ENCODE measurements at places on chromosomes 16 and 17.

GRCh38 chr17:1713878-1714426 lies 3.8 kb upstream of the TLCD2 start:
- DNase-seq = peak; percentile 64

DNA sequence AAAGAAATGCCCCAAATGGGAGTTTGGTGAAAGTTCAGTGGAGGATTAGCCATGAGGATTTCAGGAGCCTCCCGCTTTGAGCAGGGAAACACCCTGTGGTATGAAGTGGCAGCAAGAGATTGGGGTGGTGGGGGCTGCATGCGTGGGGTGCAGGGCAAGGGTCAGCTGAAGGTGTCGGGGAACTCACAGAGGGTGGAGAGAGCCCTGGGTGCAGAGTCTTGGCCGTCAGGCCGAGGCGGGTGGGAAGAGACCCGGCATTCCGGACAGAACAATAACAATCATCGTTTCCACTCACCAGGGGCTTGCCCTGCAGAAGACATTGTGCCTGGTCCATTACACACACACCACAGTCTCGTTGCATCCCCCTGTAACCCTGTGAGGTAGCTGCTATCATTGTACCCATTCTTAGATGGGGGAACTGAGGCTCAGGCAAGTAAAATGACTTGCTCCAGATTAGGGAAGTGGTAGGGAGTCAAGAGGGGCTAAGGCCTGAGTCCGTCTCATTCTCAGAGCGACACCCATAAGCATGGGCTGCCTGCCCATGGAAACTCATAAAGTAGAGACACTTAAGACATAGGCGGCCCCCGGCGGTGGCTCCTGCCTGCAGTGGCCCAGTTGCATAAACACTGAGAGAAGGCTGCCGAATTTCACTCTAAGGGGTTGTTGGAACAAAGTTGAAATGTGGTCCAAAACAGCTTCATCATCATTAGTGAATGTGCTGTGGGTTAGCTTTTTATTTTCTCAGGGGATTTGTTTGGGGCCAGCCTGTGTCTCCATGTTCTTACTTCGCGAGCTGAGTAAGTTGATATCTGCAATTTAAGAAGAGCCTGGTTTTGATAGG lies 93.3 kb downstream of the CMIP start:
- no peak for DNase-seq

DNA sequence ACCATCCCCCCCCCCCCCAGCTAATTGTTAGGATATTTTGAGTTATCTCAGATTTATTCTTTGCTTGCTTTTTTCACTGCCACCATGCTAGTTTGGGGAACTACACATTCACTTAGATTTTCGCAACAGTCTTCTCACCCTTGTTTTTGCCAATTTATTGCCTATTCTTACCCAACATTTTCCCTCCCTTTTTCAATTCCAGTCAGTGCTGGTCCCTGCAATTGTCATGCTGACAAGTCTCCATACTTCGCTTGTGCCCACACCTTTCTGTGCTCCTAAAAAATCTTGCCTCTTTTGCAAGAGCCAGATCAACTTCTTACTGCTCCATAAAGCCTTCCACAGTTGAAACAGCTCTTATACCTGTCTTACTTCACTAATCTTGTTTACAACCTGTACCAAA lies 16.3 kb downstream of the TNRC6A start:
- DNase-seq = no peak

DNA sequence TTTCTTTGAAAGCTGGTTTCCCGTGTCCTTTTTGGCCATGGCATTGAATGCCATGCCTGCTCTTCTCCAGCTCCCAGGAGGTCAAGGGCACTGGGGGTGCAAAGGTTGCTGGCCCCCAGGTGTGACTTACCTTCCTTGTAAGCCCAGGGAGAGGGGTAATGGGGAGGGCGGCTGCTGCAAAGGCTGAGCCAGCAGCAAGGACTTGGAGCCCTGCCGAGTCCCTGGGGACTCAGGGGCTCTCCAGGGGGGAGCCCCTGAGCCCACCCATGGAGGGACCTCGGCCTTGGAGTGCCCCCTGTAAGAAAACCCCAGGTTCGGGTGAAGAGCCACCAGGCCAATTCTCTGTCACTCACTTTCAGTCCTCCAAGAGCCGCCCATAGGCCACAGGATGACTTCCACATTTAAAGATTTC lies 5.9 kb upstream of the CCL22 start:
- DNase-seq = no peak

DNA sequence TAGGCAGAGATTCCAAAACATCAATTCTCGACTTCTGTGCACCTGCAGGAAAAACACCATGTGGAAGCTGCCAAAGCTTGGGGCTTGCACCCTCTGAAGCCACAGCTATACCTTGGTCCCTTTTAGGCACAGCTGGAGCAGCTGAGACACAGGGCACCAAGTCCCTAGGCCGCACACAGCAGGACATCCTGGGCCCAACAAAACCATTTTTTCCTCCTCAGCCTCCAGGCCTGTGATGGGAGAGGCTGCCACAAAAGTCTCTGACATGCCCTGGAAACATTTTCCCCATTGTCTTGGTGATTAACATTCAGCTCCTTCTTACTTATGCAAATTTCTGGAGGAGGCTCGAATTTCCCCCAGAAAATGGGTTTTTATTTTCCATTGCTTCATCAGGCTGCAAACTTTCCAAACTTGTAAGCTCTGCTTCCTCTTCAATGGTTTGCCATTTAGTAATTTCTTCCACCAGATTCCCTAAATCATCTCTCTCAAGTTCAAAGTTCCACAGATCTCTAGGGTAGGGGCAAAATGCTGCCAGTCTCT lies 24.3 kb upstream of the COL1A1 start:
- no peak for DNase-seq

DNA sequence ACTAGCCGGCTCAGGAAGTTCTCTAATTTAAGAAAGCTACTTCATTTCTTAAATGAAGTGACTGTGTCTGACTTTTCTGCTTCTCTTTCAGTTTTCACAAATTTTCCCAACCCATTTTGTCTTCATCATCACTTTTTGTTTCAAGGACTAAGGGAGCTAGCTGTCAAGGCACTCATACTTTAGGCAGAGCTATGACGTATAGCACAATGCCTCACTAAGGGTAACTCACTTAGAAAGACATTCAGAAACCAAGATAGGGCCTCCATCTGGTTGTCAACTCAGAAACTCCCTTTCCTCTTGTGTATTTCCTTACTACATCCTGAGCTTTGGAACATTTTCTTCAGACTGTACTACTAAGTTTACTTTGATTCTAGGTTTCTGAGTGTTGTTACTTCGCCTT lies 397.9 kb downstream of the TOX3 start:
- no peak for DNase-seq

DNA sequence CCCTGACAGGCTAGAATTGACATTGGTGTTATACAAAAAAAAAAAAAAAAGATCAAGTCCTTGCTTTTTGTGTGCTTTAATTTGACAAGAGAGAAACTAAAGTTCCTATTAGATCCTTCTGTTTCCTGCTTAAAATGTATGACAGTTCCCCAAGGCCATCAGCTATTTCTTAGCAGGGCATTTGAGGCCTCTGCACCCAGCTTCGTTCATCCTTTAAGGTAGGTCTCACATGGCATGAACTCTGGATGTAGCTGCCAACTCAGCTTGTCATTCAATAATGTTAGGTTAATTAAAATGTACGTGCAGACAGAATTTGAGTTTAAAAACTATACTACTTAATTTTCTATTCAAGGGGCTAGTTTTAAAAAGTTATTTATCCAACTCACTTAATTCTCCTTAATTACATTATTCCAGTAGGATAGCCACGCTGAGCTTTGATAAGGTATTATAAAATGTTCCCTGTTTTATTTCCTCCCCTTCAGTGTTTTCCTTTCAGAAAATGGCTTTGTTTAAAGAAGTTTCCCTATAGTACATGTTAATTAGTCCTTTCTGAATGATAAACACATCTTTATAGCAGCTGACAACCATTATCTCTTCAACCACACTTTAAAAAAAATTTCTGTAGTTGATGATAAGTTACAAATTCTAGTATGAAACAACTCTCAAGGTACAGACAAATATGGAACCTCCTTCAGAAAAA lies 1.2 kb upstream of the RFFL start:
- no peak for DNase-seq

DNA sequence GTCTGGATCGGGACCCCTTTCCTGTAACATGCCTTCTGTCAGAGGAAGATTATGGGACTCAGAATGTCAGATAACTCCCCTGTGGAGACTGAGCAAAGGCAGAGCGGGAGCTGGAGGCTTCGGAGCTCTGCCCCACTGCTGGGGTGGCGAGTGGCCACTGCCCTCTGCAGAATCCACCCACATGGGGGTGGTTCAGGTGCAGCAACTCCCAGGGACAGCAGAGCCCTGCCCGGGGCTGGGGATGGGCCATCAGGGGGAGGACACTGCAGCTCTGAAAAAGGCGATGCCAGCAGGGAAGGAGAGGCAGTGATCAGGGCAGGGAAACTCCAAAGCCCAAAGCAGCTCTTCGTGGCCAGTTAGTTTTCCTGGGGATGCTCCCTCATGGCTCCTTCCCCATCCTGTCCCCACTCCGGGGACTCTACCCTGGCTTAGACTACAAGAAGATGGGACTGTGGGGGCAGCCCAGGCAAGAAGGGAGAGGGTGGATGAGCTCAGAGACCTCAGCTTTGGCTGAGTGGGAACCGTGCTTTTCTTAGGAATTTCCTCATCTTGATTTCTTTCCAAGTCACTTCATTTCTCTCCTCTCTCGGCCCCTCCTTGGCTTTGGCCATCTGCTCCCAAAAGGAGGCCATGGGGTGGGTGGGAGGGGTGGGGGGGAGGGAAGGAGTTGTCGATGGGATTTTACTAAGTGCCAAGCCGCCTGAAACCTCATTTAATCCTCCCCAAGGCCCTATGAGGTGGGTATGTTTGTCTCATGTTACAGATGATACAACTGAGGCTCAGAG lies 4.0 kb downstream of the CA4 start:
- DNase-seq = no peak

GRCh38 chr16:351804-352520 lies 561 bp downstream of the AXIN1 start:
- peak; percentile 28 for DNase-seq

GRCh38 chr16:28321700-28322411 lies 29.5 kb downstream of the SBK1 start:
- peak; percentile 20 for DNase-seq

- no peak for DNase-seq
These were observed 80.6 kb downstream of the MGAT5B start for GRCh38 chr17:76948726-76949342.

- no peak for DNase-seq
These were observed 144.3 kb downstream of the MSI2 start for GRCh38 chr17:57400648-57401047.

- no peak for DNase-seq
These were observed 990 bp upstream of the ROGDI start for GRCh38 chr16:4803401-4803844.

DNA sequence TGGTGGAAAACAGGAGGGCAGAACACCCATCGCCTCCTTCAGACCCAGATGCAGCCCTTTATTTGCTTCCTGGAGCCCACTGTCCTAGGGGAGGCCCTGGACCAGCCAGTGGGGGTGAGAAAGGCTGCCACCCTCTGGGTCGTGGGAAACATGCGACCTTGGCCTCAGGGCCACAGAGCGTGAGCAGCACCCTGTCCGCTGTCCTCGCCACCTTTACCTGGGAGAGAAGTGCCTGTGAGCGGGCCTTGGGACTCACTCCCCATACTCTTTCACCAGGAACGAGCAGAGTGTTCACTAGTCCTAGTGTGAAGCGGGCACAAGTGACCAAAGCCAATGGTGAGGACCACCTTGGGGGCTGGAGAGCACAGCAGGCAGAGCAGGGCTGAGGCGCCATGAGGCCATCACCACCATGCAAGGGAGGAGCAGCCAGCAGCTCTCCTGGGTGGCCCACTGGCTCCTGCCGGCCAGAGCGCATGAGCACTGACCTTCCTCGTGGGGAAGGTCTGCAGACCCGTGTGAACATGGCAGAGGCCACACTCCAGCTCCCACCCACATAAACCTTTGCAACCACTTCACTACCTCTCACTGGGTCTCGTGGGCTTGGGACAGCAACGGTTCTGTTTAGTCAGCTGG lies 8.5 kb downstream of the SMCR8 start:
- no peak for DNase-seq

- DNase-seq = no peak
These were observed 32.2 kb upstream of the CCL2 start for GRCh38 chr17:34222722-34223497.

- DNase-seq = no peak
These were observed 1028.1 kb upstream of the EEF2KMT start for GRCh38 chr16:6125483-6126259.

Measured in EL (cell line).